ENCODE measurements at places on chromosomes 3 and 15. TPM values are rescaled to one million over a fixed set of nuclear protein-coding genes. Genes with fewer than 3 reads are reported as not detected.

IGSF11 gene
- not detected for total RNA-seq

CLDN16 gene
- not detected for total RNA-seq

AP3B2 gene
- total RNA-seq: 0.22 TPM

IFT122 gene
- total RNA-seq: 26.0 TPM

AGBL1 gene
- total RNA-seq: not detected

RLBP1 gene
- total RNA-seq: not detected

GALNT15 gene
- 3.4 TPM for total RNA-seq

FMN1 gene
- 11.0 TPM for total RNA-seq

NDN gene
- total RNA-seq: 59.1 TPM

GOLGA6L1 gene
- not detected for total RNA-seq

SAXO2 gene
- total RNA-seq: 0.22 TPM

All from uterine smooth muscle cell (primary cell).